Activated T-cell treated with anti-CD3 and anti-CD28 coated beads, Interleukin-2, amount 50 U/mL, for 72 hours (primary cell): ENCODE measurements at places on chromosomes 4 and X.

- no peak for DNase-seq
These were observed 24.0 kb upstream of the PCDH7 start for GRCh38 chr4:30696191-30696590.

DNA sequence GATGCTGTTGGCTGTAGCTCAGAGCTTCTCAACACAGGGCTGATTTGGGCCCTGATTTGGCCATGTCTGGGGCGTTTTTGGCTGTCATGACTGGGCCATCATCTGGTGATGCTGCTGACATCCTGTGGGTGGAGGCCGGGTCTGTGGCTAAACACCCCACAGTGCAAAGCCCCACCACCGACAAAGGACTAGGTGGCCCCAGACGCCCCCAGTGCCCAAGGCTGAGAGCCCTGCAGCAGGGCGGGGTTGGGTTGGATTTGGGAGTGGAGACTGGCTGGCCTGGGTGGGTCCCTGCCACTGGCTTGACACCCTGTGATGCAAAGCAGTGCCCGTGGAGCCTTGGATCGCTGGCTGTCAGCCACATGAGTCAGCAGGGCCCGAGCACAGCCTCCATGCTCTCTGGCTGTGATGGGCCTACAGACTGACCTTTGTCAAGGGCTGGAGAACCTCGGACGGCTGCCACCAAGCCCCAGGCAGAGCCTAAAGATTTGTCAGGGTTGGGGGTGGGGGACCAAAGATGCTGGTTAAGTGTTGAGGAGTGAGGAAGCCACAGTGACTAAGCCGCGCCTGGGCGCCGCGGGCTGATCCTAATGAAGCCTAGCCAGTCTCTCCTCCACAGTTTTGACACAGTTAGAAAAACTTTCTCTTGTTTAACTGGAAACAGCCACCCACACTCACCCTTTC is 28.3 kb downstream of the CYTL1 start:
- no peak for DNase-seq

DNA sequence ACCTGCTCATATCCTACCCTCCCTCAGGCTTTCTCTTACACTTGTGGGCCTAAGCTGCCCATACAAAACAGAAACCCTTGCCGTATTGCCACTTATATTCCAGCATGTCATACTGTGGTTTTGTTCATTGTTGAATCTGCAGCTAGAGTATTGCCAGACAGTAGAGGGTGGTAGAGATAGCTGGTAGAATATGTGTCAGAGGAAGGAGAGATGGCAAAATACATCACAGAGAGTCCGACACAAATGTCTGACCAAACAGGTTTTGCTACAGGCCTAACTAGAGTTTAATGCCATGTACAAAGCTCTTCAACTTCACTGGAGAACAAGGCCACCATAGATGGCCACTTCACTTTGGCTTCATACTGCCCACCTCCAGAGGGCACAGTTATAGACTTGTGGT is 160.1 kb downstream of the EFHC2 start:
- DNase-seq: no peak

- DNase-seq: no peak
These were observed 51.7 kb downstream of the METTL14 start for GRCh38 chr4:118736900-118737299.

DNA sequence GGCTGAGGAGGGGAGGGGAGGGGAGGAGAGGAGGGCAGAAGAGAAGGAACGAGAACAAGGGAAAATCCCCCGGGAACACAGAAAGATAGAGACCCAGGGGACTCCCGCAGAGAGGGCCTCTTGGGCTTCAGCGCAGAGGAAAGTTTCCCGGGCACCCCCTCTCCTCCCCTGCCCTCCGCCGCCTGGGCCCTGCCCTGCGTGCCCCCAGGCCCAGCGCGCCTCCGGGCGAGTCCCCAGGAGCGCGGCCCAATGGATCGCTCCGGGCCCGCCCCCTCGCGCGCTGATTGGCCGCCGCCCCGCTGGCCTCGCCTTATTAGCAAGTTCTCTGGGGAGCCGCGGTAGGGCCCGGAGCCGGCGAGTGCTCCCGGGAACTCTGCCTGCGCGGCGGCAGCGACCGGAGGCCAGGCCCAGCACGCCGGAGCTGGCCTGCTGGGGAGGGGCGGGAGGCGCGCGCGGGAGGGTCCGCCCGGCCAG is at the start of gene MSX1:
Gene MSX1 (plus strand): TSS at position 341 of the 474 bp plus-strand sequence. CDS start 235 bp downstream, outside the sequence.
- peak; percentile 62 for DNase-seq

DNA sequence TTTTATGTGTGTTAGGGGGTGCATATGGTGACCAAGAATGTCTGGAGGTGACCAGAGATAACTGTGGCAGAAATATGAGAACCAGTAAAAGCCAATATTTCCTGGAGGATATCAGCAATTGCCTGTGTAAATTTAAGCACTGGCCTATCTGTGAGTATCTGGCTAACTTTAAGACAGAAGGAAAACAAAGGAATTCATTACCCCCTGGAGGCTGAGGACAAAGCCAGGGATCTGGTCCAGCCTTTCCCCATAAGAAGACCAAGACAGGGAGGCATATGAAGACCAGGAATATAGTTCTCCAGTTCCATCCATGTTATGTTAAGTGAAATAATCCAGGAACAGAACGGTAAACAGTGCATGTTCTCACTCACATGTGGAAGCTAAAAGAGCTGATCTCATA is 49.2 kb downstream of the MFAP3L start:
- no peak for DNase-seq

- no peak for DNase-seq
These were observed 36.7 kb downstream of the QRFPR start for GRCh38 chr4:121344098-121344497.

GRCh38 chr4:184756399-184756798 is 22.5 kb upstream of the CENPU start:
- no peak for DNase-seq

- DNase-seq: peak; percentile 40
These were observed 3.0 kb upstream of the ATP1B4 start for GRCh38 chrX:120358737-120359456.

DNA sequence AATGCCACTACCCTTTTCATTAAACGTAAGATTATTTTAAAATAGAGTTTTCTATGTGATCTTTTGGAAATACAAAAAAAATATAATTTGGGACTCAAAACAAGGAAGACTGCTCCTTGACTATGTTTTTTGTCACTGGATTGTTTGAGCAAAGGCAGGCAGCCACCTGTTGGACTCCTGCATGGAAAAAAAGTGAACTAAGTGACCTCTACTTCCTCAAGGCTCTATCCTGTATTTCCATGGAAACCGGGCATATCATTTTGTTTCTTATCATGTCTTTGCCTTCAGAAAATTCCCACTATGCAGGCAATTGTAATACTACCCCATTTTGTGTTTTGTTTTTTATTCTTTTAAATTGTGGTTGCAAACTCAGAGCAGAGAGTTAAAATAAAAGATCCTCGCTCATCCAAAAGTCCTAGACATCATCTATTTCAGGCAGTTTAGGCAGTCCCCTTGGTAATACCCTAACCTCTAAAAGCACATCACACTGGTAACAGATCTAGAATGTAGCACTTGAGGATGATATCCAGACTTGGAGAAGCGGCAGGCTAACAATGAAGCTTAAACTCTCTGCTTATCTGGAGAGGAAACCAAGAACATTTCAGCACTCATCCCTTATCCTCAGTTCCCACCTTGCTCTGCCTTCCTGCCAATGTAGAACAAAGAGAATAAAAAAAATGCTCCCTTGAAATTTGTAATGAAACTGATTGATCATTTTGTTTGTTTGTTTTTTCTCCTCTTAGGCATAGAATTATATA is 165.7 kb downstream of the BANK1 start:
- no peak for DNase-seq

- no peak for DNase-seq
These were observed 27.4 kb downstream of the NAA11 start for GRCh38 chr4:79298484-79298883.

GRCh38 chr4:90515191-90515590 is 388.0 kb downstream of the CCSER1 start:
- no peak for DNase-seq

GRCh38 chr4:146049802-146050201 is 111.2 kb upstream of the ZNF827 start:
- no peak for DNase-seq

DNA sequence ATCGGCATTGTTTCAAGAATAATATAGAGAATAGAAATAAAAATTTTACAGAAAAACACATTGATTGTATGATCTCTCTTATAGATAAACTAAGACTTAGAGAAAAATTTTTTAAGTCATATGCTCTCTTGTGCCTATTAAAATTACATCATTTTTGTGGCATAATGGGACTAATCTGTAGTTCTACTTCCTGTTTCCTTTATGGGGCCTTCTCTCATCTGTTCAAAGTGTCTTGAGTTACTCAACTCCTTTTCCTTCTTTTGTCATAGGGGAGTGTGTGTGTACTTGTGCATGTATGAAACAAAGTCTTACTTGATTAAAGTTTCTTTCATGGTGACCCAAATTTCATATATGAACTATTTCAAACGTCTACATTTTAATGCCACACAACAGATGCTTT is 1448.9 kb upstream of the TENM3 start:
- DNase-seq: no peak

DNA sequence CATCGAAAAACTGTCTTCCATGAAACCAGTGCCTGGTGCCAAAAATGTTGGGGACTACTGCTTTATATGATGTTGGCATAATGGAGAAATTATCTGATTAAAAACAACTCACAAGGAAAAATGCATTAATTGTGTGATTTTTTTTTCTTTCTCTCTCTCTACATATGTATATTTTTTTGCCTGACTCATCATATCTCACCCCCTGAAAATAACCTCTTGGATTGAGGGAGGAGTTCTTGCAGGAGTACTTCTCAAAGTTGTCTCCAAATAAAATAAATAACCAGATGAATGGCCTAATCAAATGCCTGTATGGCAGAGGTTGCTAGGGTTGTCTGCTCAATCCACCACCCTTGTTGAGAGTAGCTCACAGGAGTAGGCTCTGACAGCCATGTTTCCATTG is 19.9 kb upstream of the TNIP3 start:
- DNase-seq: no peak

DNA sequence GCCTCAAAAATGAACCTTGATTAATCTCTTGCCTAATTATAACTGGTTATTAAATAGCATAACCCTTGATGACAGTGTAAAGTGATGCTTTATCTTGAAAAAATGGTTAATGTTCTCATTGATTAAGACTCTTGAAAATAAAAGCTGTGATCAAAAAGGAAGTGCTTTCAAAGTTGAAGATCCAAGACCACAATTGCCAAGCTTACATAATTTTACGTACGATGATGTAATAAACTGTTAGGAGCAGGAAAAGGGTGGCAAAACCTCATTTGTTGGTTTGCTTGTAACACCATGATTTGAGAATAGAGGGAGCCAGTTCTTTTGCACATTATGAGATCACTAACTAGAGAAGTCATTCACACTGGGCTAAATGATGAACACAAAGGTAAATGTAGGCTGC is 322.2 kb downstream of the ADGRL3 start:
- DNase-seq: no peak

- DNase-seq: no peak
These were observed 21.4 kb upstream of the SCRG1 start for GRCh38 chr4:173420324-173420752.

GRCh38 chrX:15737190-15737958 is 696 bp upstream of the CA5B start:
- DNase-seq: no peak

- no peak for DNase-seq
These were observed 7.2 kb upstream of the CNGA2 start for GRCh38 chrX:151727346-151727745.

DNA sequence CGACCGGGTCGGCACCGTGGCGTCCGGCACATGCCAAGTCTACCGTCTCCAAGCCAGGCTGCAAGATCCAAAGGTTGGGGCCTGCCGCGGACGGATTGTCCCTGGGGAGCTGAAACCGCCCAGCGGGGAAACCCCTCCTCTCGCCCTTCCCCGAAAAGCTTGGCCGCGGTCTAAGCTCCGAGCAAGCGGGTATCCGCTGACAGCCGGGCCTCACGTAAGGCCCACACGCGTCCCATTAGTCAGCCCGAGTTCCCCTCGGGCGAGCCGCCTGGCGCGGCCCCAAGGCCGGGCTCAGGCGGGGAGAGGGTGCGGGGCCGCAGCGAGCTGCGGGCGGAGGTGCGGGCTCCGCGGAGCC is 6.8 kb upstream of the BCOR start:
- DNase-seq: peak; percentile 50

DNA sequence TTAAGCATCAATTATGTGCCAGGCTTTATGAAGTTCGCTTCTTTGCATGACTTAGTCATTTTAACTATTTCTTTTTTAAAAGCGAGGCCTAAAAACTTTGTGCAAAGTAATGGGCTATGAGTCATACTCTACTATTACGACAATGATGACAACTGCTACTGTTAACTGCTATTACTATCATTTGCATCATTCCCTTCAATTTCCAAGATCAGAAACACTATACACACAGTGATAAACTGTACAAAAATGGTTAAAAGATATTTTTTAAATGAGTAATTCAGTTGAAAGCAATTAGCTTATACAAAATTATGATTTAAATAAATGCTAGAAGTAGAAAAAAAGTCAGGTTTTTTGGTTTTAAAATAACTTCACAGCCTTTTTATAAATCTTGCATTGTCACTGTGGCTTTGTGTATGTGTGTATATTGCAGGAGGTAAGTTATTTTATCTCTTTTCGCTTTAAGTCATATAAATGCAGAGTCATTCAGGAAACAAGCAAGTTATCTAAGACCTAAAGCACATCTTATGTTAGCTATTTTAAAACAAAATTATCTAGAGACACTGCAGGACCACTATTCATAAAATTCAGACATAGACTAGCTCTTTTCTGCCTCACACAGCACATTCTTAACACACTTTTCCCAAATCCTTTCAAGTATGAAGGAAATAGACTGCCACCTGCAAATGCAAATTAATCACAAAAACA is 18.5 kb upstream of the CXCL3 start:
- no peak for DNase-seq

- no peak for DNase-seq
These were observed 50.1 kb upstream of the CRMP1 start for GRCh38 chr4:5942947-5943346.

GRCh38 chrX:109934434-109934833 is 68.5 kb upstream of the TMEM164 start:
- no peak for DNase-seq

- no peak for DNase-seq
These were observed 3.9 kb upstream of the ARHGEF38 start for GRCh38 chr4:105548483-105548882.

- no peak for DNase-seq
These were observed 62.0 kb upstream of the MAGEB2 start for GRCh38 chrX:30153175-30153880.

GRCh38 chr4:37434469-37434868 is 189.9 kb downstream of the NWD2 start:
- DNase-seq: no peak

GRCh38 chr4:54837576-54838140 is 179.9 kb downstream of the KIT start:
- no peak for DNase-seq

GRCh38 chrX:38657562-38657961 is 96.2 kb downstream of the TSPAN7 start:
- DNase-seq: no peak

- no peak for DNase-seq
These were observed 59.0 kb downstream of the PCGF3 start for GRCh38 chr4:764405-765169.
